NCI-H1105 (cell line): ENCODE measurements at places on chromosomes 7 and 10.

DNA sequence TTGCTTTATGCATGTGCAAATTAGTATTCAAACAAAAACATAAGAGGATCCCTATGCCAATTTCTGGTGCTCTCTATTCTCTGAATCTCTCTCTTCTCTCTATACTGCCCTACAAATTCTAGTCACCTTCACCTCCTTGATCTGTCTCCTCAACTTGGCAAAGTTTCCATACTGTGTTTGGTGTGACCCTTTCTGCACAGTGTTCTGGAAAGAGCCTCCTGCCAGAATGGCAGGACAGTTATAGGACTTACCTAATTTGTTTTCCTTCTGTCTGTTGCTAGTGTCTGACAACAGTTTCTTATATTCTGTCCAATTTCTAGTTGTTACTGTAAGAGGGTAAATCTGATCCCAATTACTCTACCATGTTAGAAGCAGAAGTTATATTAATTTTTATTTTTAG is 34.3 kb downstream of the MAPK8 start:
- DNase-seq = no peak

DNA sequence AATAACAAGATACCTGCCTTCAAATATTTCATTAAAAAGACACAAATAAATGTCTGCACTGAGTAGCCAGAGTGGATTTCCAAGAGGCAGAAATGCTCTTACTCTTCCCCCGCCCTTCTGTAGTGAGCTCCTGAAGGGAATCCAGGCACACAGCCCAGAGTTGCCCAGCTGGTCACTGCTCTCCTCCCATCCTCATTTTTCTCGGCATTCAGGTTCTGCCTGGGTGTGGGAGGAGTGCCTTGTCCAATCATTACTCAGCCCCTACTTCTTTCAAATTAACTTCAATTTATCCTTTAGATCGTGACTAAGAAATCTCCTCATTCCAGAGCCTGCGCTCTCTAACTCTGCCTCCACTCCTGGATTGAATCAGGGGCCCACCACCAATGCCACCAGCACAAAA is 12.2 kb downstream of the CCDC6 start:
- DNase-seq = no peak

GRCh38 chr7:93004906-93005305 is 112.9 kb downstream of the SAMD9 start:
- DNase-seq = no peak

- no peak for DNase-seq
Measured at GRCh38 chr7:24349339-24349738, 65.3 kb downstream of the NPY start.

- DNase-seq = no peak
Measured at GRCh38 chr7:36708767-36709166, 15.5 kb downstream of the AOAH start.

- DNase-seq = no peak
Measured at GRCh38 chr7:48255046-48255445, 83.8 kb downstream of the ABCA13 start.

DNA sequence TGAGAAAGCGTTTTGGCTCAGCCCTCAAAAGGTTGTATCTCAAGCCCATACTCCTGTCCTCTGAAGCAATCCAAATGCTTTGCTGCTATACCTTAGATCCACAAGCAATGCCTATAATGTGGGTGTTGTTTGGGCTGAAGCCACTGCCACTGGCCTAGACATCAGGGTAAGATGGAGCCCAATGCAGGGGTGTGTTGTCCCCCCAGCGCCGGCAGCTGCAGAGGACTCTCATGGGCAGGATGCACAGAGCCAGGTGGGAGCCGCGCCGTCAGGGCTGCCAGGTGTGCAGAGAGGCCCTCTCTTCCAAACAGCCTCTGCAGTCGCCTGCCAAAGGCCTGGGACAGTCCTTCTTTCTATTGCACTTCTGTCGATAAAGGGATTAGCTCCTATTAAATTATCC is 205.2 kb upstream of the SHH start:
- DNase-seq = no peak

DNA sequence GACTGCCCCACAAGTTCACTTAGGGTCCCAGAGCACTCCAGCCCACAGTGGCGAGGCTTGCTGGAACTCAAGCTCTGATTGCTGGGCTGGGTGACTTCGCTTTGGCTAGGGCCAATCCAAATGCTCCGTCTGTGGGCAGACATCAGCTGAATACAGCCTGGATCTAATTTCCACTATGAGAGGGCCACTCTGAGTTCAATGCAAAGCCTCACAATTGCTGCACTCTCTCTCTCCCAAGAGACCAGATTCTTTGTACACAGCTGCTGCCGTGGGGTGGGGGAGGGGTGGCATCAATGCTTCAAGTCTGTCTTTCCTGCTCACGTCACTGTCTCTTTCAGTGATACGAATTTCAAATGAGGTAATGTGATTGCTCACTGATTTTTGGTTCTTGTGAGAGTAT is 47.3 kb upstream of the BPGM start:
- no peak for DNase-seq

GRCh38 chr10:124092860-124093773 is at the start of gene CHST15:
Gene CHST15, minus strand, starts transcription at chr10:124093598. Its CDS starts 47,386 bp downstream, at chr10:124046212.
- peak; percentile 11 for DNase-seq
